ENCODE measurements at places on chromosomes 4 and X.

DNA sequence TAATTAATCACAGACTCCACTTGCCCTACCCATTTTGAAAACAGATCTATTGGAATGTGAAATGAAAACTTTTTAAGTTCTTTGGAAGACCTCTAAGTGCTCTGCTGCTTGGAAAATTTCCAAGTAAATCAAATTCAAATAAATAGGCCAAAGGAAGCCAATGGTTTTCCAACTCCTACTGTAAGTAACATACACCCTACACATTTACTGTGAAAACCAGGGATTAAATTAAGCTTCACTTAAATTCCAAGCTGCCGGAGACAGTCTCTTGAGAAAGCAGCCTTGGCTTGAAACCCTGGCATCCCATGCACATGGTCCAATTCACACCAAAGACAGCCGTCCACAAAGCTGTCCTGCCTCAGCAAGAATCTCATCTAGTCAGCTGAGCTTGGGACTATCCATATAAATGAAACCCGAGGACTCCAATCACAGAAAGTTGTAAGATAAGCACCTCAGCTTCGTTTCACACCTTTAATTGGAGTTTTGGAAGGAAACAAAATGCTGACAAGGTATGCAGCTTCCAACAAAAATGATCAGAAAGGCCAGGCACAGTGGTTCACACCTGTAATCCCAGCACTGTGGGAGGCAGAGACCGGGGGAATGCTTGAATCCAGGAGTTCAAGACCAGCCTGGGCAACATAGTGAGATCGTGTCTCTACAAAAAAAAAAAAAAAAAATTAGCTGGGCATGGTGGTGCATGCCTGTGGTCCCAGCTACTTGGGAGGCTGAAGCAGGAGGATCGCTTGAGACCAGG, 88.6 kb downstream of the APBB2 start:
- no peak for DNase-seq

- no peak for DNase-seq
Measured at GRCh38 chr4:126734465-126734864, 898.3 kb upstream of the INTU start.

- DNase-seq: no peak
Measured at GRCh38 chr4:102665527-102665926, 95.2 kb downstream of the MANBA start.

GRCh38 chrX:136325377-136325776, 24.6 kb downstream of the ADGRG4 start:
- DNase-seq: no peak

DNA sequence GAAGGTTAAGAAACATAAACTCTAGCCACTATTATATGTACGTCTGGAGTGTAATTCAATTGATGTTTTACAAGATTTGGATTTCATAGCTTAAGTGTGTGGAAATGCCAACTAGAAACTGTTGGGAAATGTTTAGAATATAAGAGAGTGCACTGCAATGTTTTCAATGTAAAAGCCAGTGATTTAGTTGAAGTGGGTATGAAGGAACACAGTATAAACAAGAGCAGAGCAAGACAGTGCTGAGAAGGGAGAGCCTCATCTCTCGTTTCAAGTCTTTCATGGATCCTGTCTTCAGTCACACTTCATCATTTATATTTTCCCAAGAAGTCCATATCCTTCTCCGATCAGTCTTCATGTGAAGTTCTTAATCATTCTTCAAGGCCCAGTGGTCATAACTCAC, 163.9 kb upstream of the ETNPPL start:
- no peak for DNase-seq

DNA sequence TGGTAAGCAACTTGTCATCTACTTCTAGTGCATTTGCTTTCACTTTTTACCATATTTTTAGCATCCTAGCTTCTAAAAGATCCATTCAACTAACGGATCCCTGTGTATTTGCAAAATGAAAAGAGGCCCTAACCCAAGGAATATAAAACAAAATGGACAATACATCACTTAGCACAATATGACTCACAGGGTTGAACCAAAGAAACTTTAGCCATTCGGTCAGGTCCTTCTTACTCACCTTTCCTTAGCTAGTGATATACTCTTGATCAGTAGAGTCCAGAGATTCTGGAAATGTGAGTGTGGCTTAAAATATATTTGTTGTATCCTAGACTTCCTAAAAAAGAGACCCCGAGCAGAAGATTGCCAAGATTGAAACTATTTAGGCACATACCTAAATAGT, 19.5 kb downstream of the TMPRSS11E start:
- DNase-seq: no peak

GRCh38 chrX:105167233-105167632, 53.3 kb downstream of the TEX13A start:
- no peak for DNase-seq

- no peak for DNase-seq
Measured at GRCh38 chrX:1427756-1428155, 25.0 kb downstream of the ASMTL start.

- no peak for DNase-seq
Measured at GRCh38 chrX:10990976-10991375, 120.2 kb upstream of the HCCS start.

GRCh38 chr4:153519687-153520086, 53.5 kb downstream of the TMEM131L start:
- DNase-seq: no peak

DNA sequence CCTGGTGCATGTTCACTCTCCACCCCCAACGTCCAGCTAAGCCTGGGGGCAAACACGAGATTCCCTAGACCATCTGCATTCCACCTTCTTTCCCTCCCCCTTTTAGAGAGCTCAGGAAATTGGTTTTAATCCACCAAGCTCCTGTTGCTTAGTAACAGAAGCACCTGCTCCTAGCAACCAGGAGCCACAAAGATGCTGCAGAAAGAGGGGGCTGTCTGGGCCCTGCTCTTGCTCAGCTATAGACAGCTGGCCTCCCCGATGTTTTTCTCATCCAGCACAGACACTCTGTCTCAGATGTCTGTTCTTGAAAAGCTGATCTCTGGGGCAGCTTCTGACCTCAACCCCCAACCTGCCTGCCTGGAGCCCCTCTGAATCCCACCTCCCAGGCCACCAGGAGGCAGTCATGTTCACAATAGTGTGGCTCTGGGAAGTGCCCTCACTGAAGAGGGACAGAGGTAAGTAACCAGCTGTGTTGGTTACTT, 71.5 kb downstream of the SLC16A2 start:
- DNase-seq: no peak

DNA sequence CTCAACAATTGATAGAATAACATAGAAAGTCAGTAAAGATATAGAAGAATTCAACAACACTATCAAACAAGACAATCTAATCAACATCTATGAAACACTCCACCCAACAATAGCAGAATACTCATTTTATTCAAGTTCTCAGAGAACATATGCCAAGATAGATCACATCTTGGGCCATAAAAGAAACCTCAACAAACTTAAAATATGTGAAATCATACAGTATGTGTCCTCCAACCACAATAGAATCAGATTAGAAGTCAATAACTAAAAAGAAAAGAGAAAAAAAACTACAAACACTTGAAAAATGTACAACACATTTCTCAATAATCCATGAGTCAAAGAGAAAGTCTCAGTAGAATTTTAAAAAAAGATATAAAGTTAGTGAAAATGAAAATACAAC, 78.6 kb upstream of the LDB2 start:
- DNase-seq: no peak

DNA sequence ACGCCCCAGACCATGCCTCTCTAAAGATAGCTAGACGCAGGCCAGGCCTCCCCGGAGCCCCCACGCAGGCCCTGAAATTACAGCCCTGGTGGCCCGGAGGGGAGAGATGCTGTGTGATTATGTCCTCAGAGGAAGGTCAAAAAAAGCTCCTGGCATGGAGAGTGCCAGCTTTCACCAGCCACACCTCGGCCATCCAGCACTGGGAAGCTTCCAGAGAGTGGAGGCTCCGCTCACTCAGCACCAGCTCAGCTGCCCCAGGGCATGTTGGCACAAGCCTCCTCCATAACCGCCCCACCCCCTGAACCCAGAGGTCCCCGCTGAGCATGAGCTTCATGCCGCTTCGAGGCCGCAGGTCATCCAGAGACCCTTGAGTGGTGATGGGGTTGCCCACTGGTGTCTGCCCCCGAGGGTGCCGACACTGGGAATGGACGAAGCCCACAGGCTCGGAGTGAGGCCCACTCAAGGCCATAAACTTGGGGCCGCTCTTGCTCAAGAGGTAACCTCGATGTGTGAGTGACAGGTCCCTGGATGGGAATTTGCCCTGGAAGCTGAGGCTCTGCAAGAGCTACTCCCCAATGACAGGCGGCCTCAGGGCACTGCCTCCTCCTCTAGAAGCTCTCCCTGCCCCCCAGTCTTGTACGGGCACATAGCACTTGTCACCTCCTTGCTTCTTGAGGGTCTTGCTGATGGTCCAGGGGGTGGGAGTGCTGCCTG, 4.4 kb upstream of the BGN start:
- no peak for DNase-seq

GRCh38 chr4:76488888-76489685, 54.1 kb downstream of the SHROOM3 start:
- DNase-seq: no peak

- no peak for DNase-seq
Measured at GRCh38 chr4:7144374-7145290, 47.7 kb upstream of the SORCS2 start.

DNA sequence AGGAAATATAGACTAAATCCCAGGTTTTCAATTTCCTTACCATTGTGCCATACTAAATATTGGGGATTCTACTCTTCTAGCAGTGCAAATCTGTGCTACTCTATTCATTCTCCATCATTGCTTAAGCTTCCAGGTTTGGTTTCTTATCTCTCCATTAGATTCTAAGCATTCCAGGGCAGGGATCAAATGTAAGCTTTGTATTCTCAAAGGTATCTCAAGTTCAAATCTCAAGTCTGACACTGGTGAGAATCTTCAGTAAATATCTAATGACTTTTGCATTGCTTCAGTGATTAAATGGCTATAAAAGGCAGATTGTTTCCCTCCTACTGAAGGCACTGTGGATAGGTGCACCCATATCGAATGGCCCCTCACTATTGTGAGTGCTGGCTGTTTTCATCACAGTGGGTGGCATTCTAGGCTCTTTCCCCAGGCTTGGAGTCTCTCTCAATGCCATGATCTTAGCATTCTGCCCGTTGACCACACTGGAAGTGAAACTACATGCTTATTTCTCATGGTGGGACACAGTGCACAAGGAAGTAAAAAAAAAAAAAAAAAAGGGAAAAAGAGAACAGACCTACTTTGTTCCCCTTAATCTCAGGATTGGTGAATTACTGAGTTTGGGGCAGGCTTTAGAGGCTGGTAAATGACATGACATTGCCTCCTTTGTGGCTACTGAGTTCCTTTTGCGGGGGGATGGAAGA, 28.7 kb downstream of the FAM9C start:
- no peak for DNase-seq

GRCh38 chrX:46838486-46838870, 1.6 kb downstream of the RP2 start:
- no peak for DNase-seq

GRCh38 chr4:74635490-74636123, 158.7 kb downstream of the BTC start:
- DNase-seq: no peak

- no peak for DNase-seq
Measured at GRCh38 chrX:6738518-6739470, 203.9 kb upstream of the VCX3A start.

DNA sequence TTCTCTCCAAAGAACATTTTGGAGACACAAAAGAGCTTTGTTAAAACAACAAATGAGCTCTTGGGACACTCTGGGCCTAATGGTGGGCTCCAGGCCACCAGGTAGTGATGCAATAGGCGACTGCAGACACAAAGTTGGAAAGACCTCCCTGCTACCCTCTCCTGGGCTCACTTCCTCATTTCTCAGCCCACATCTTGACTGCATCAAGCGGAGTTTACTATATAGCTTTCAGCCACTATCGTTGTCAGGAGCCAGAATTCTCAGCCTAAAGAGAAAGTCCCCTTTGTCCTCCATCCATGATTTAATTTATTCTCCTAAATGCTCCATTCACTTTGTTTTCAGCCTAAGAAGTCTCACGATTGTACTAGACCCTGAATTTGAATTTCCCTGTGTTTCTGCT, 114.9 kb downstream of the EFHC2 start:
- DNase-seq: no peak

Data from skeletal muscle cell (primary cell).